CD8-positive, alpha-beta T cell (primary cell): ENCODE measurements at places on chromosomes 2 and 18.

DNA sequence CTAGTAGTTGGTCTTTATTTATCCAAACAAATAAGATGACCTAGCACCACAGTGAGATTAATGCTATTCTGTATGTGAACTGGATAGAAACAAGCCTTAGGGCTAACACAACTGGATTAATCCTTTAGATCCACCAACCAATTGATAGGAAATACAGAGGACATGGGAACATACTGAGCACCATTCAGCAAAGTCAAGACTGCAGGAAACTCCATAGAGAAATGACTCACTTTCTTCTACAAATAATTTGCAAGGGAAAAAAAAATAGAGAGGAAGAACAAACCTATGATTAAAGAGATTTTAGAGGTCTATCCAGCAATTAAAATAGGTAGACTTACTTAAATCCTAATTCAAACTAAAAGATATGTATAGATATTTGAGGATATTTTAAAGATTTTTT lies 23.9 kb downstream of the WDFY1 start:
- no peak for DNase-seq

GRCh38 chr2:151260573-151261230 lies 961 bp downstream of the RBM43 start:
- DNase-seq: no peak

- no peak for DNase-seq
These were observed 108.8 kb upstream of the DLX2 start for GRCh38 chr2:172211512-172211911.

GRCh38 chr2:207662203-207662602 lies 37.0 kb upstream of the METTL21A start:
- no peak for DNase-seq

- DNase-seq: no peak
These were observed 24.8 kb upstream of the ACYP2 start for GRCh38 chr2:54090521-54091117.

DNA sequence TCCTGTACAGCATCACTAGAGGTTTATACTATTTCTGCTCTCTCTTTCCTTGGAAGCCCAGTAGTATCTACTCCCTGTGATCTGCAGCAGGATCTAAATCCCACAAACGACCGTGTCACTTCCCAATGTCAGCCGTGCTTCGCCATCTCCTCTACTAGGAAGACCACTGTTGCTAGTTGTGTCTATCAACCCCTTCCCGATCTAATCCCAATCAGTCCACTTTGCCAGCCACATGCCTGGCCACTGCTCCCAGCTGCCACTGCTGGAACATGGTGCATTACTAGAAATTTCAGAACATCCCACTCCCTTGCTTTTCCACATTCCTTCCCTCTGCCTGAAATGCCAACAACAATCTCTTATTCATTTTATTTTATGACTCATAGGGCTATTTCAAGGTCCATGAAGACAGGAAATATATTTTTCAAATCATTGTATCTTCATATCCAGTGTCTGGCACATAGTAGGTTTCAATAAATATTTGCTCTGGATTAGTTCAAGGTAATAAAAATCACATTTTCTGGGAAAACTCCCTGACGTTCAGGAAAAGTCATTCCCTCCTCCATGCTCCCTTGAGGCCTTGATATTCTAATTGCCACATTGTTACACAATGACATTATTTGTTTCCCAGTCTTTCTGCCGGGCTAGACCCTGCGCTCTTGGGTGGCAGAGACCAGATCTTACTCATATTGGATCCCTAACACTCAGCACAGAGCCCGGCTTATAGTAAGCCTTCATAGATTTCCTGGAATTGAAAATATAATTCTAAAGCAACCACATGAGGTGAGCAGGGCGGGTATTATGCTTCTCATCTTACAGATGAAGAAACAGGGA lies 2.1 kb upstream of the TRIB2 start:
- DNase-seq: no peak

DNA sequence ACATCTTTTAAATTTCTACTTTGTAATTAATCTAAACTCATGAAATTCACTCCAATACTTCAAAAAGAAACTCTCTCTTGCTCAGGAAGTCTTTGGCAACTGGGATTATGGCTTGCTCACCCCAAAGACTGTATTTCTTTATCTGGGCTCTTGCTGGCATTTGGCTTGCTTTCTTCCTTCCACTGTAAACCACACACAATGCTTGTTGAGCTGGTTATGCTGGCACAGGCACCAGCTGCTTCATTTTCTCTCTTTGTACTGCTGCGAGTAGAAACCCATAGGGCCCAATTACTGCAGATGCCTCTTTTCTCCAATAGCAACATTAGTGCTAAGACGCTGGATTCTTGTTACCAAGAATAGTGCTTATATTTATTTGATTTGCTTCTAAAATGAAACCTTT lies 51.4 kb downstream of the SLC38A11 start:
- DNase-seq: no peak

DNA sequence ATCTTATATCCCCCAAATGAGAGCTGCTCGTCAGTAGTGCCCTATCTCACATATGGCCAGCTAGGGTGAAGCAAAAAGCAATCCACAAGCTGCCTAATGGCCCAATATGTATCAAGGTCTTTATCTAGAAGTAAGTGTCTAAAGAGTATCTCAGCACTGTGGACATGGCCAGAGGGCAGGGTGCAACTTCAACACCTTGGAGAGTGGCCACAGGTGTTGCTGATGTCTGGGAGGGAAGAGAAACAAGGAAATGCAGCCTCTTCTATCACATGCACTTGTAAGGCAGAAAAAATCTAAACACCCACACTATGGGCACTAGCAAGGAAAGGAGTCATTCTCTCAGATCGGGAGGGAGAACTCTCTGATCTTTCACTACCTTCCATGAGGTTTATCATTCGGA lies 23.7 kb upstream of the MRPL19 start:
- no peak for DNase-seq

- no peak for DNase-seq
These were observed 51.0 kb downstream of the PPP4R1 start for GRCh38 chr18:9563331-9563730.

DNA sequence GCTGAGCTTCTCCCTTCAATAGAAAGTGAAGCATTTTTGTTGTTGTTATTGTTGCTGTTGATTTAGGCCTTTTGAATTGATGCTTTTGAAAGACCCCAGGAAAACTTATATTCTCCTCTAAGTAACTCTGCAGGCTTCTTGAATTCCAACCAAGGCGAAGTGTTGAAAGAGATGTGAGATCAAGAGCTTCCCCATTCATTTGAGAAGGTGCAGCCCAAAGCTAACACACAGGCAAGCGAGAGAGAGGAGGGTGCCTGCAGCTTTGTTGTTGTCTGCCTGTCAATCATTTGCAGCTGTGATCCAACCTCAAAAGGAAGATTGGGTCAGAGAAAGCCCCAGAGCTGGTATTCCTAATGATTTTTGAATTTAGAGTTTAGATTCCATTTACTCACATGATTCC lies 963.6 kb upstream of the CNTNAP5 start:
- DNase-seq: no peak

DNA sequence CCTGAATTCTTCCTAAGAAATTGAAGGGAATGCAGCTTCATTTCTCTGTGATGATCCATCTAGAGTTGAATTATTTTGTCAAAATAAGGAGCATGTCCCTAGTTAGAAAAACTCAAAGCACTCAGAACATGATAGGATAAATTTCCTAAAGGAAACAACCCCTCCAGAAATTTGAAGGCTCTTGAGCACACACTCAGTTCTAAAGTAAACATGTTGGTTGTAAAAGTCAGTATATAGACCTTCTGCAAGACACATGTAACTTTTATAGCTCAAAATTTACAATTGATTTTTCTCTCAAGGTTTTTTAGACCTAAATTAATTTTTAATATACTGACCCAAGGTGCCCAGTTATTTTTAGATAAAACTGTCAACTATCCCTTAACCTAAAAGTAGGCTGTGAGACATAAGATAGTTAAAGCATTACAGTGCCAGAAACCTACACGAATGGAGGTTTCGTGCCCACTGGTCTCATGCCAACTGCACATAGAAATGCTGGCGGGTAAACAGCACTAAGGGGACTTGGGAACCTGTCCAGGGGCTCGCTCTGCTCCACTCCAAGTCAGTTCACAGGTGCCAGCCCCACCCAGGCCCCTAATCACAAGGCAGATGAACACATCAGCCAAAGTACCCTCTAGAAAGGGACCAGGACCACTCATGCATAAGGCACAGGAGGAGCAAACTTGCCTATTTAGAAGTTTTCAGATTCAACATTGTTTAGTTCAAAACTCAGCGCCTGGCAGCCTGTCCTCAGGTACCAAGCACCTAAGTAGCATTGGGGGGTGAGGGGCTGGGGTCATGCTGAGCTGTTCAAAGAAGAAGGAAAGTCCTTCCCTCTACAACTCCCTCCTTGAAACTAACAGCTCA lies 106.5 kb downstream of the SMC6 start:
- DNase-seq: no peak

GRCh38 chr2:222241128-222241870 lies 57.5 kb downstream of the PAX3 start:
- DNase-seq: no peak

DNA sequence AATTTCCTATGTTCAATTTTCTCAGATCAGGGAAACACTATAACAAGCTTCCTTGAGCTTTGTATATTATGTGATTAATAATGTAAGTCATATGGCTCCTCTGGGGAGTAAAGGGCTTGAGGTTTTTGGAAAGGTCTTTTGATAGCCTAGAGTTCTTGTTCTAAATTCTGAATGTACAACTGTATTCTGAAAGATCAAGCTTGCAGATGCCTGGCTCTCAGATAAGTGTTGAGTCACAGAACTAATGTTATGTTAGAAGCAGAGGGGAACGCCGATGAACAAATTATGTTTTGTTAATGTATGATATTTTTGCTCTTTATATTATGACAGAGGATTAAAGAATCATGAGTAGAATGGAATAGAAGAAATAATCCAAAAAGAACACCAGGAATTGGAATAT lies 170.1 kb downstream of the RPRM start:
- DNase-seq: no peak

- DNase-seq: no peak
These were observed 29.7 kb downstream of the GNLY start for GRCh38 chr2:85723707-85724360.

- DNase-seq: no peak
These were observed 255.0 kb upstream of the EPAS1 start for GRCh38 chr2:46042207-46042637.

DNA sequence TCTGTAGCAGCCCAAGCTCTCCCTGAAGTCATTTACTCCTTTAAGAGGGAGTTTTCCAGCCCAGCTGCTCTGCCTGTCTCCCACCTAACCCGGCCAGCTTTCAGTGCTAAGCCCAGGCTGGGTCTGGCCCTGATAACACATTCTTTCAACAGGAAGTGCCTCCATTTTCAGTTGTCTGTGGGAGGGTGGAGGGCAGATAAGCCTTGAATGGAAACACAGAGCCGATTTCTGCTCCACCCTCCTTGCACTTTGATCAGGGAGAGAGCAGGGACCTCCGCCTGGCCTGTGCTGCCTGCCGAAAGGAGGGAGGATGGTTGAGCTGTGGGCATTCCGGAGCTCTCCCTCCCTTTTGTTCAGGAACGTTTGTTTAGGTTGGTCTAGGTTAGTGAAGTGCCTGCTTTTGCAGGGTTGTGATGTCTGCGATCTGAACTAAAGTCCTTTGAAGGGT lies 24.8 kb downstream of the GATA6 start:
- DNase-seq: no peak

- DNase-seq: no peak
These were observed 11.1 kb upstream of the CABYR start for GRCh38 chr18:24127735-24128134.

DNA sequence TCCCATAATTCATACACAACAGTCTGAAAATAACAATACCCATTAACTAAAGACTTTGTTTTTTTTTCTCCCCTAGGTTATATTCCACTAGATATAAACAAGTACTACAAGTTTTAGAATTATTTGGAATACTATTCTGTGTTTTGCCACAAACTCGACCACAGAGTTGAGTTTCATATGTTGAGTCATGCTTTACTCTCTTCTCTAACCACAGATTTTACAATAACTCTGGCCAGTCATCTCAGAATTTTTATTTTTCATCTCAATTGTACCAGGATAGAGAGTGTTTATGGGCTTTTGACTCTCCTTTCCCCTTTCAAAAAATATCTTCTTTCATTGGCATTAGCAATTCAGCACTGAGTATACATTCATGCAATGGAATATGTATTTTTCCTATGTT lies 348.7 kb upstream of the GALNT5 start:
- no peak for DNase-seq

GRCh38 chr2:204842661-204843485 lies 297.6 kb downstream of the PARD3B start:
- no peak for DNase-seq

- peak; percentile 86 for DNase-seq
These were observed at the start of gene ASTL for GRCh38 chr2:96138179-96139145. ASTL (minus strand) TSS chr2:96138502; CDS start chr2:96138436, 66 bp downstream.

DNA sequence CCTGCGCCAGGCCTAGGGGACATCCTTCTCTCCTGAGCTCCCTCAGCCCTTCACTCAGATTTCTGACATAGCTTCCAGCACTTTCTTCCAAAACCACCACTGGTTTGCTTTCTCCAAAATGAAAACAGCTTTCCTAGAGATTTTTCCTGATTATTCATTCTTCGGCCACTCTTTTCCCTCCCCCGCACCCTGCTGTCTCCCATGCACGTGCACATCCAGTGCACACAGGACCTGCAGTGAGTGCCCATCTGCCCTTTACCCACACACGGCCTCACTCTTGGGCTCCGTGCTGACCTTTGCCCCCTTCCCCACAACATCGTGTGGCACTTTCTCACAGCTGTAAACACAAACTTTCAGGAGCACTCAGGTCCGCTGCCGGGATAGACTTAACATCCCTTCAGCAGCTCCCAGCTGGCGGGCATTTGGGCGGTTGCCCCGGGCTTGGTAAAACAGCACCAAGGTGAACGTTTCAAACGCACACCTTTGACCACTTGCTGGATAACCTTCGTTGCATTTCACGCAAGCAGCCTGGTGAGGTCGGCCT lies 25.8 kb downstream of the KIF1A start:
- DNase-seq: no peak

- DNase-seq: no peak
These were observed 327.9 kb downstream of the CLIP4 start for GRCh38 chr2:29443151-29443550.

- DNase-seq: no peak
These were observed 400.5 kb upstream of the MEIS1 start for GRCh38 chr2:66034467-66034866.

- DNase-seq: no peak
These were observed 95.3 kb downstream of the MREG start for GRCh38 chr2:215917953-215918620.

DNA sequence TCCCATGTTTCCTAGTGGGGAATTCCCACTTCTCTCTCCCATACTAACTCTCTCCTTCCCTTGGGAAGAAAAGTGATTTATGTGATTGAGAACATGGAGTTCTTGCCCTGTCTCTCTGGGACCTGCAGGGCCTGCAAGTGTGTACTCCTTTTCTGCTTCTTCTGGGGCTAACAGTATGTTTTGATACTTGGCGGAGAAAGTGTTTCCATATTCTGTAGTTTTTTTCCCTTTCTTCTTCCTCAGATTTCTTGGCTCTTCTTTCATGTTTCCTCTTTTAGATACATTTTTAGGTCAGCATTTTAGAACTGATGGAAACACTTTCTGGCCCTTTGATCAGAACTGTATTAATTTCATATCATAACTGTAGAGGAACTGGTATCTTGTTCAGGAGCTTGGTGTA lies 352.2 kb downstream of the DLGAP1 start:
- no peak for DNase-seq
